NCI-H1694 (cell line): ENCODE measurements at places on chromosomes 2 and 18.

- no peak for DNase-seq
These were observed 71.2 kb downstream of the PLB1 start for GRCh38 chr2:28567061-28567471.

DNA sequence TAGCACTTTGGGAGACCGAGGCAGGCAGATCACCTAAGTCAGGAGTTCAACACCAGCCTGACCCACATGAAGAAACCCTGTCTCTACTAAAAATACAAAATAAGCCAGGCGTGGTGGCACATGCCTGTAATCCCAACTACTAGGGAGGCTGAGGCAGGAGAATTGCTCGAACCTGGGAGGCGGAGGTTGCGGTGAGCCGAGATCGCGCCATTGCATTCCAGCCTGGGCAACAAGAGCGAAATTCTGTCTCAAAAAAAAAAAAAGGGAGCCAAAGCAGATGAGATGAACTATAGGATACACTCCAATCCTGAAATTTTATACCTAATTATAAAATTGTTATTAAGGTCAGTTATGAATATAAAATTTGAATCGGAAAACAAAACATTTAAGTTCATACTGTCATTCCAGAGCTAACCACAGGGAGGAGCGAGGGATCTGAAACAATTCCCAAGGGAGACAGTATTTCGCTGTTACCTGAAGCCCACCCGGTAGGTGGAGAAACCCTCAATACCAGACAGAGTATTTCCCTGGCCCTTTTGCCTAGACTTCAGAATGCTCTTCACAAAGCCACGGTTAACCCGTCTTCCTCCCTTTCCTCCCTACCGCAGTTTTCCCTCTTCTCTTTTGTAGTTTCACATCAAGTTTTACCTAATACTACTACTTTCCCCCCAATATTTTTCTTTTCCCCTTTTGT lies 1.4 kb downstream of the PPM1G start:
- DNase-seq: peak; percentile 65

GRCh38 chr2:8096484-8096883 lies 585.4 kb upstream of the ID2 start:
- no peak for DNase-seq

DNA sequence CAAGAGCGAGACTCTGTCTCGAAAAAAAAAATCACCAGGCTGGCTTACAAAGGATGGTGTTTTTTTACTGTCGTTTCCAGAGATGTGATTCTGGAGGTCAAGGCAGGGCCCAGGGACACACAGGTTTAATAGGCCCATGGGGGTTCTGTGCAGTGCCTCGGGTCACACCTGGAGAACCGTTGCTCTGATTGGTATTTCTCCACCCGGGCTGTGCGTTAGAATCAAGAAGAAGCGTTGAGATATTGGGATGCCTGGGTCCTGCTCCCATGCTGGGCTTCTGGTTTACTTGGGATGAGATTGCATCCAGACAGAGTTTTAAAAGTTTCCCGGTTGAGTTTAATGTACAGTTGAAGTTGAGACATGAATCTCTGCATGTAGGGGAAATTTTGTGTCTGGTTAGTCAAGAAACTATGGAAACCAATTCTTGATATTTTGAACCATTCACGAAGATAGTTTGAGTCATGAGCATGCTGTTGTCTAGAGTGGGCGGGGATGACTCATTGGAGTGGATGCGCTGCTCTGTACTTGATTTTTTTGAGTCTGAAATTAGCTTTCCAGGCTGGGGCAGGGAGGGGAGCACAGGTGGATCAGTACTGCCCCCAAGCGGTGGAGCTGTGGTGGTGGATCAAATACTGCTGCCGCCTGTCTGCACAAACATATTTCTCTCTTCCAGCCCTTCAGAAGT lies 50.1 kb downstream of the GREB1 start:
- DNase-seq: peak; percentile 94

GRCh38 chr2:84880645-84881521 lies at the start of gene TRABD2A:
Gene TRABD2A (minus strand): TSS chr2:84881084. CDS start chr2:84881039, 45 bp downstream.
- no peak for DNase-seq

DNA sequence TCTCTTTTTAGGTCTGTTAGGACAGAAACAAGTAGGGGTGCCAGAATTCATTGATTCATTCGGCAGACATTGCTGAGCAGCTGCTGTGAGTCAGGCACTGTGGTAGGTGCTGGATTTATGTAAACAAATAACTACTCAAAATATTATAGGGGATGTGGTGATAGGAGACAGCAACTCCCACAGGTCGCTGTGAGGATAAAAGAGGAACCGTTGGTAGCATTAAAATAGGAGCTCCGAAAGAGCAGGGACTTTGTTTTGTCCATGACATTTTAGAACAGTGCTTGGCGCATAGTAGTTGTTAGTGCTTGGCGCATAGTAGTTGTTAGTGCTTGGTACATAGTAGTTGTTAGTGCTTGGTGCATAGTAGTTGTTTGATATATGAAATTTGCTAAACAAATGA lies 29.2 kb downstream of the ATP6V1C2 start:
- DNase-seq: no peak

GRCh38 chr2:122236152-122236874 lies 480.9 kb downstream of the TSN start:
- peak; percentile 89 for DNase-seq

- no peak for DNase-seq
These were observed 13.2 kb downstream of the GPC1 start for GRCh38 chr2:240448387-240449274.

- DNase-seq: no peak
These were observed 271.4 kb downstream of the SATB2 start for GRCh38 chr2:199186301-199186751.

GRCh38 chr18:77897606-77898005 lies 648.0 kb downstream of the GALR1 start:
- no peak for DNase-seq

GRCh38 chr2:241769819-241770184 lies 6.8 kb upstream of the GAL3ST2 start:
- DNase-seq: no peak

DNA sequence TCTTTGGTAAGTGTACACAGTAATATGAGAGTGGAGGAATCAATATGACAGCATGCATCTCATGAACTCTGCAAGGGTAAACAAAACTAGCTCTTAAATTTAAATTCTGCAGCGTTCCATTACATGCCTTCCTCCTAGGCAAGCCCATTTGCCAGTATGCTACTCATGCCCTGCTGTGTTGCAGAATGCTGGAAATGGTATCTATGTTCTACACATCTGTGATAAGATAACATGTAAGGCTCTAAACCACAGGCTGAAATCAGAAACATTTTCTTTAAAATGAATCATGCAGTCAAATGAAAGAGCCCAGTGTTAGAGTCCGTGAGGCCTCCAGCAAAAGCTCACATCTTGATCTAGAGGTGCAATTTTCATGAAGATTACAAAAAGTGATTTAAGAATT lies 112.8 kb upstream of the FN1 start:
- no peak for DNase-seq

- DNase-seq: no peak
These were observed 53.2 kb upstream of the FZD7 start for GRCh38 chr2:201980389-201980821.
